ENCODE measurements at places on chromosomes 12 and 14. TPM values are rescaled to one million over a fixed set of nuclear protein-coding genes. Genes with fewer than 3 reads are reported as not detected.

ACOT6 gene
- total RNA-seq = not detected

OR10A7 gene
- not detected for total RNA-seq

SDSL gene
- total RNA-seq = 0.48 TPM

MUCL1 gene
- total RNA-seq = not detected

UNC79 gene
- 1.1 TPM for total RNA-seq

REM2 gene
- 0.16 TPM for total RNA-seq

KRT82 gene
- not detected for total RNA-seq
